ENCODE measurements at places on chromosomes 1 and 21. TPM values are rescaled to one million over a fixed set of nuclear protein-coding genes. Genes with fewer than 3 reads are reported as not detected.

The TRIM58 gene
- 3.4 TPM for total RNA-seq

The ZNF678 gene
- 60.0 TPM for total RNA-seq

The NCAM2 gene
- total RNA-seq, result 0.83 TPM

The EFHD2 gene
- total RNA-seq, result 22.8 TPM

The SH3BGR gene
- 5.9 TPM for total RNA-seq

The PCSK9 gene
- 275 TPM for total RNA-seq

The KCNK2 gene
- 0.07 TPM for total RNA-seq

The C1orf226 gene
- total RNA-seq, result 12.5 TPM

The GTF2B gene
- total RNA-seq, result 22.7 TPM

The LRRC8B gene
- total RNA-seq, result 26.5 TPM

The ELAVL4 gene
- total RNA-seq, result 1.4 TPM

The LEFTY1 gene
- 65.4 TPM for total RNA-seq

The SERINC2 gene
- total RNA-seq, result 20.5 TPM

The TCEA3 gene
- not detected for total RNA-seq

The RGSL1 gene
- total RNA-seq, result not detected

The VASH2 gene
- total RNA-seq, result 305 TPM

The NR1I3 gene
- total RNA-seq, result not detected

The ARTN gene
- total RNA-seq, result 10.4 TPM

The C1QA gene
- not detected for total RNA-seq

The SFN gene
- total RNA-seq, result 2.6 TPM

The OR2L13 gene
- not detected for total RNA-seq

The PSMB2 gene
- 68.2 TPM for total RNA-seq

The NBPF12 gene
- total RNA-seq, result 5.0 TPM

The FCGR2B gene
- not detected for total RNA-seq

Measured in GM23338 (cell line).